Right renal cortex interstitium (tissue), 3 donors: ENCODE measurements at places on chromosomes 6 and 20.

- no peak for DNase-seq
Measured at GRCh38 chr6:117955684-117956256, 48.7 kb downstream of the SLC35F1 start.

GRCh38 chr6:35736253-35736894 lies 458 bp upstream of the ARMC12 start:
- DNase-seq, result no peak

GRCh38 chr6:135196739-135197510 lies 15.8 kb downstream of the MYB start:
- DNase-seq, result no peak

GRCh38 chr6:2971420-2972218 lies at the start of gene SERPINB6:
Gene SERPINB6 (minus strand): TSS chr6:2971567. CDS start chr6:2959332, 12,235 bp downstream.
- DNase-seq, result no peak

- no peak for DNase-seq
Measured at GRCh38 chr20:40966516-40967185, 62.0 kb upstream of the TOP1 start.

- no peak for DNase-seq
Measured at GRCh38 chr6:90343576-90343975, 46.9 kb upstream of the BACH2 start.

- DNase-seq, result no peak
Measured at GRCh38 chr20:24732599-24732998, 216.5 kb upstream of the CST7 start.

GRCh38 chr6:100906325-100906724 lies 25.2 kb upstream of the ASCC3 start:
- no peak for DNase-seq

- no peak for DNase-seq
Measured at GRCh38 chr20:47710665-47711045, 74.6 kb downstream of the SULF2 start.

- no peak for DNase-seq
Measured at GRCh38 chr6:109853426-109853825, 124.7 kb upstream of the GPR6 start.

- no peak for DNase-seq
Measured at GRCh38 chr6:622462-622861, 34.4 kb downstream of the HUS1B start.

GRCh38 chr6:55290736-55291135 lies 36.5 kb upstream of the GFRAL start:
- DNase-seq, result no peak

DNA sequence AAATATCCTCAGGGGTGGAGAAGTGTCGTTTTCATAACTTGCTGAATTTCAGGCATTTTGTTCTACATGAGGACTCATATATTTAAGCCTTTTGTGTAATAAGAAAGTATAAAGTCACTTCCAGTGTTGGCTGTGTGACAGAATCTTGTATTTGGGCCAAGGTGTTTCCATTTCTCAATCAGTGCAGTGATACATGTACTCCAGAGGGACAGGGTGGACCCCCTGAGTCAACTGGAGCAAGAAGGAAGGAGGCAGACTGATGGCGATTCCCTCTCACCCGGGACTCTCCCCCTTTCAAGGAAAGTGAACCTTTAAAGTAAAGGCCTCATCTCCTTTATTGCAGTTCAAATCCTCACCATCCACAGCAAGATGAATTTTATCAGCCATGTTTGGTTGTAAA lies 20.3 kb upstream of the MAPK13 start:
- DNase-seq, result no peak

DNA sequence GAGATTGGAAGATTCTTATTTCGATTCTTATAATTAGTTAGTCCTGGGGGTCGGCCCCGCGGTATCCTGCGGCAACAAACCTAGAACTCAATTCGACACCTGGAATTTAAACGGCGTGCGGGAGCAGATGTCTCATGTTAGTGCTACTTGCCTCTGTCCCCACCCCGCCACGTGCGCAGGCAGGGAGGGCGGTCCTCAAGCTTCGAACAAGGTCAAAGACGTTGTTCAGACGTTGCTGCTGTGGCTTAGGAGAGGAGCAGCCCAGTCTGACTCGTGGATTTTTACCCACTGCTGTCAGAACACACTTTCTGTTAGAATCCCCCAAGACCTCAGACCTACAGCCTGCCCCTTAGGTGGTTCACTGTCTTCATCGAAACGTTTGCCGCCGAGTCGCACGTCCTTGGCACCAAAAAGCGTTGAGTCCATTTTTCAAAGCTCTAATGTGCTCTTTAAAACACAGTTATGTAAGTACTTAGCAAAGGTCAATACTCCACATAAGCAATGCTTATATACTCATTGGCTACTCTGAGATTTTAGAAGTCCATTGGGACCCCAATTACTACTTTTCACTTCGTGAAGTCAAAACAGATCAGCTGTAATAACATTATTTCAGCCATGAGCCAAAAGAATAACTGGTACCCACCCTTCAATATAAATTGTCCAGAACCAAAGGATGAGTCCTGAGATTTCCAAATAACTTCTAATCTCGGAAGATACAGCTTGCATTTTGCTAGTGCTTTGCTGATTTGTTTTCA lies 2.7 kb upstream of the C6orf62 start:
- DNase-seq, result no peak

DNA sequence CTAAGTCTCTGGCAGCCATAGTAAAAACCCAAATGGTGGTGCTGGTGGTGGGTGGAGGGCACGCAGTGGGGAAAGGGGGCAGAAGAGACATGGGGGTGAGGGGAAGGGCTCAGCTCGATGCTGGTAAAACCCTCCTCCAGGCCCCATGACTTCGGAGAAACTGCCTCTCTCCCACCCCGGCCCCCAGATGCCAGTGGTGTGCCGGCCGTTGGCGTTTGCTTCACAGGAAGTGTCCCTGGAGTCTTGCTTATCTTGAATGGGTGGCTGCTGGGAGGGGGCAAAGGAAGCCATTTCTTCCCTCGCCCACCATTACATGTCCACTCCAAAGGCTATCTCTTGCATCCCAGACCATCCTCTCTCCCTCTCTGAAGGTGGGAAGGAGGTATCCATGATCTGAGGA lies 25.4 kb downstream of the VEGFA start:
- no peak for DNase-seq

GRCh38 chr6:164694386-164694785 lies 615.0 kb downstream of the C6orf118 start:
- no peak for DNase-seq

DNA sequence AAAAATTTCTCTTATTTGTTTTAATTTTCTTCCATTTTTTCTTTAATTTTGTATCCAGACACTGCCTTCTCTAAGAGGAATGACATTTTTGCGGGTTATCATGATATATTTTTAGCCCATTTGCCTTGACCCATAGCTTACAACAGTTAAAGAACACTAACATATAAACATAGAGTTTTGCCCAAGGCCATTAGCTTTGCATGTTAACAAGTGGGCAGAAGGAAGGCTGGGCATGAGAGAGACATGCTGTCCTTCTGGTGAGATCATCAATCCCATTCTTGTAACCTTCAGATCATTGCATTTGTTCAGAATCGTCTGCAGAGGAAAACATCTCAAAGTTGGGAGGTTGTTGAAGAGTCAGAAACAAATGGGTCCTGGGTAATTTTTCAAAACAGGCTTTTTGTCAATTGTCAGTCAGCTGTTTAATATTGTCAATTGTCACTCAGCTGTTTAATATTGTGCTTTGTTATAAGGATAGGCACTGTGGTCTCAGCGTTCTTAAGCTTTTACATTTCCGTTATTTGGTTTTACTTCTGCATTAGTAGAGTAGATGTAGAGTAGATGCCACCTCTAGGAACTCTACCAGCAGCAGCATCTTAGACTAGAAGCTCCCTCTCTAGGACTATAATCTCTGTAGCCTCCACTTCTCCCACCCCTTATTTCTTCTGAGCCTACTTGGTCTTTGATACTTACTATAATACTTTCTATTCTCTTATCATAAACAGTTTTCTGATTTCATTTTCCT lies 243.1 kb downstream of the ESR1 start:
- DNase-seq, result no peak

DNA sequence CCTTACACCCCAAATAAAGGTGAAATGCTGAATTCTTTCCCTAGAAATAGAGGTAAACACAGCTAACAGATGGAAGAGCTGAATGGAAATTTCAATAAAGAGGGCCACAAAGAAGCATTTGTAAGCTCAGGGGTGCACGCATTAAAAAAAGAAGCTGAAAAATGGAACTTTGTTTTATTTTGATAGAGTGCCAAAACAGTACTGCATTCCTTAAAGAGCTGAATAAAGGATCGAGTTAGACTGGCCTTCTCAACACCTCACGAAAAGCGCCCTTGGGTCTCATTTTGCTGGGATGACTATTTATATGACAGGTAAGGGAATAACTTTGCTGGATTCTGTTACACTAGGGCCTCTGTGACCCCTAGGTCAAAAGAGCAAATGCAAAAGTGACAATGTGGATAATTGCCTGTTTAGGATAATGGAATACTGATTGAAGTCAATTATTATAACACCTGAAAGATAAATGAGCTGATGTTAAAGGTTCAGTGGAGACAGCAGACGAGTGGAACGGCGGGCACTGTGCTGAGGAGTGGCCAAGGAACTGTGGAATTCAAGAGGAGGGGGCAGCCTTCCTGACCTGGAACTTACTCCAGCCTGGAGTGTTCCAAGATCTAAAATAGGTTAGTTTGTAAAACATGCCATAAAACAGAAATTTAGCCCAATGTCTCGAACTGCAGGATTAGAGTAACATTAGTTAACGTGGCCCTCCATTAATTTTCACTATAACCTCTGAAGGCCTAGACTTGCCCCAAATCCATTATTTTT lies 168.4 kb downstream of the FOXC1 start:
- no peak for DNase-seq

DNA sequence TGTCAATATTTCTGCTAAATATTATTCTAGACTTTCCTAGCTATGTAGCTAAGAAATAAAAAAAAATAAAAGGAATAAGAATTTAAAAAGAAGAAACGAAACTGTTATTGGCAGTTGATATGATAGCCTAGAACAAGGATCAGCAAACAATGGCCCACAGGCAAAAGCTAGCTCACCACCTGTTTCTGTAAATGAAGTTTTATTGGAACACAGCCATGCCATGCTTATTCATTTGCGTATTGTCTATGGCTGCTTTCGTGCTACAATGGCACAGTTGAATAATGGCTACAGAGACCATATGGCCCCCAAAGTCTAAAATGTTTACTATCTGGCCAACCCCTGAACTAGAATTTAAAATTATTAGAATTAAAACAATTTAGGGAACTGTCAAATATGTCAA lies 952.6 kb upstream of the MAP3K7 start:
- no peak for DNase-seq

- no peak for DNase-seq
Measured at GRCh38 chr6:26330859-26331217, 34.2 kb upstream of the BTN3A2 start.

DNA sequence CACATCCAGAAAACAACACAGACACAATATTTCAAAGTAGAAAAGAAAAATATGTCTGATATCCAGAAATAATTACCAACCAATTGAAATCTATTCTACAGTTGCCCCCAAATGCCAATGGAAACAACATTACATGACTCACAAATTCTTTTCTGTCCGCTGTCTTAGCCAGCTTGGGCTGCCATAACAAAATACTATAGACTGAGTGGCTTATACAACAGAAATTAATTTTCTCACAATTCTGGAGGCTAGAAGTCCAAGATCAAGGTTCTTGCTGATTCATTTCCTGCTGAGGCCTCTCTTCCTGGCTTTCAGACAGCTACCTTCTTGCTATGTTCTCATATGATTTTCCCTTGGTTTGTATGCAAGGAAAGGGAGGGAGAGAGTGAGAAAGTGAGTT lies 698.1 kb downstream of the DHX35 start:
- no peak for DNase-seq

- DNase-seq, result no peak
Measured at GRCh38 chr20:14450256-14450655, 112.8 kb upstream of the FLRT3 start.

GRCh38 chr6:6417475-6417874 lies 97.0 kb upstream of the F13A1 start:
- DNase-seq, result no peak

GRCh38 chr6:91509711-91510110 lies 922.8 kb upstream of the MAP3K7 start:
- DNase-seq, result no peak

- no peak for DNase-seq
Measured at GRCh38 chr20:44581515-44581914, 864 bp upstream of the PKIG start.

DNA sequence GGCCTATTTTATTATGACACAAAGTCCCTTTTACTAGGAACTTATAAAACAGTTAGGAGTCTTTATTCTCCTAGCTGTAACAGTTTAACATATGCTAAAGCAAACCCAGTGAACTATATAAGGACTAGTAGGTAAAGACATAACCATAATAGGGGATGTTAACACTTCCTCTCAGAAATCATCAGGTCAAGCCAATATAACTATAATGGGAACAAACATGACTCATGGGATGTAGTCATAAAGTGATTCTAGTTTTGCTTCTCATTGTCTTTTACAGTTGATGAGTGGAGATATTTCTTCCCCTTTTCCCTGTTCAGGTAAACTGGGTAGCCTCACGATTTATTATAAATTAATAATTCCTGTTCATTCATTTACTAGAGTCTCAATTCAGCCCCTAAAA lies 9.7 kb downstream of the PTCHD4 start:
- DNase-seq, result no peak

DNA sequence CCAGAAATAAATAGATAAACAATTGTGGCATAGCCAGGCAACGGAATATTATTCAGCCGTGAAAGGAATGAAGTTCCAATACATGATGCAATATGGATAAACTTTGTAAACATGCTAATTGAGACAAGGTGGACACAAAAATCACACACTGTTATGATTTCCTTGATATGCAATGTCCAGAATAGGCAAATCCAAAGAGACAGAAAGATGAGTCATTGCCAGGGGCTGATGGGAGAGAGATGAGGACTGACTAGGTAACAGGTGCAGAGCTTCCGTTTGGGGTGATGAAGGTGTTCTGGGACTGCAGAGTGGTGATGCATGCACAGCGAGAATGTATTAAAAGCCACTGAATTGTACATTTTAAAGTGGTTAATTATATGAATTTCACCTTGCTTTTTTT lies 31.1 kb upstream of the SPO11 start:
- no peak for DNase-seq

DNA sequence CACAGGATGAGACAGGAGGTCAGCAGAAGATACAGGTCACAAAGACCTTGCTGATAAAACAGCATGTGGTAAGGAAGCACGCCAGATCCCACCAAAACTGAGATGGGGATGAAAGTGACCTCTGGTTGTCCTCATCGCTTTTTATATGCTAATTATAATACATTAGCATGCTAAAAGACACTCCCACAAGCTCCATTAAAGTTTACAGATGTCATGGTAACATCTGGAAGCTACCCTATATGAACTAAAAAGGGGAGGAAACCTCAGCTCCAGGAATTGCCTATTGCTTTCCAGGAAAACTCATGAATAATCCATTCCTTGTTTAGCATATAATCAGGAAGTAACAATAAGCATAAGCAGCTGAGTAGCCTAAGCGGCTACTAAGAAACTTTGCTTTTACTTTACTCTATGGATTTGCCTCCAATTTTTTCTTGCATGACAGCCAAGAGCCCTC lies 8.4 kb upstream of the RIN2 start:
- DNase-seq, result no peak

DNA sequence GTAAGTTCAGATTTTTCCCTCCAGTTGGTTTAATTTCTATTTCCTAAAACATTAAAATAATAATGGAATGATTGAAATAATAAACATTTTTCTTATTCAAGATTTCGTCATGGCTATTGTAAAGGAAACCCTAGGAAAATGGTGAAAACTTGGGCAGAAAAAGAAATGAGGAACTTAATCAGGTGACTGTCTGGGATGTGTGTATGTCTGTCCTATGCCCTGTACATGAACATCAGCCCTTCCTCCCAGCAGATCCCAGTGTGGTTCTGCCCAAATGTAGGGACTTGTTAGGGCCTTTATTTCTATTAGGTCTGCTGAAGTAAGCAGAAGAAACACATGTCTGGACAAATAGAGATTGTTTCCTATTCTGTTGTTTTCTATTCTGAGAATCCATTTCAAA lies 13.1 kb downstream of the RIOK1 start:
- DNase-seq, result no peak
